ENCODE measurements at places on chromosomes 2 and 18.

GRCh38 chr2:49693961-49694360, 539.6 kb upstream of the FSHR start:
- no peak for DNase-seq

- DNase-seq: no peak
These were observed 21.7 kb upstream of the LRRTM1 start for GRCh38 chr2:80326214-80326613.

- DNase-seq: no peak
These were observed 177.9 kb upstream of the SETBP1 start for GRCh38 chr18:44502790-44503189.

GRCh38 chr2:18110222-18110621, 231.8 kb downstream of the KCNS3 start:
- no peak for DNase-seq

DNA sequence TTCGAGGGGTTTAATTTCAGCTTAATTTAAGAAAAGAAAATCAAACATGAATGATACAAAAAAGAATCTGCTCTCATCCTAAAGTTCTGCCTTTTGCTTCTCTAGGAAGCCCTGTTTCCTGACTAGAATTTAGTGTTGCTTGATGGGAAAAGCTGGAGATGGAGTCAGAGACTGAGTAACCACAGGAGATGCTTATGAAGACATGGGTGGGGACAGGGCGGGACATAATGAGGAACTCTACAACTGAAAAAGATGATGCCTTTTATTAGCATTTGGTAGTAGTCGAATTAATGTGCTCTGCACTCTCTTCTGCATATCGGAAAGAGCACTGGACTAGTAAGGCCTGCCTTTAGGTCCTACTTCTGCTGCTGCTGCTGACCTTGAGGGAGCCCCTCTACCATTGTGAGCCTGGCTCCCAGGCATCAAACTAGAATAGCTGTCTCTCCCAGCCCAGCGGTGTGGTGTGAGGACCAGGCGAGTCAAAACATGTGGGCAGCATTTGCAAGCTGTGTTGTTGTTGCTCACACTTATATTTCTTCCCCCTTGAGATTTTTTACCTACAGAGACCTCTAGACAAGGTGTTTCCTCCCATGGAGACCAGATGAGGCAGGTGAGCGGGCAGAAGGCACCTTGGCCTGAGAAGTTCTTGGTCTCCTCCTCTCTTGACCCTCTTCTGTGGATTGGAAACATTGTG, 61.5 kb downstream of the INPP4A start:
- DNase-seq: no peak

DNA sequence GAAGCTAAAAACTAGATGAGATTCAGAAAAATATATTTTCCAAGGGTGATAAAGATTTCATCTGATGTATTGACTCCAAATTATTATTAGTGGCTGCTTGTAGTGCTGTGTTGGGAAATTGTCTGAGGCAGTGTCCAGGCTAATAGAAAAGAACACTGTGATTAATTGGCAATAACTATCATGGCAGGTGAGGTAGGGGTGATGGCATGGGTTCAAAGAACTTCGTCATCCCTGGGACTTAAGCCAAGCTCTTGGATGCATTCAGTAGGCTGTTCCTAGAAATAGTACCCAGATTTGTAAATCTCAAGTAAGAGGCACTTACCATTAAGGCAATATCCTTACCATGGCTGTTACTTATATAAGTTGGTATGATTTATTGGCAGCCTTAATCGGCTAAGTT, 13.2 kb upstream of the RAPGEF4 start:
- no peak for DNase-seq

DNA sequence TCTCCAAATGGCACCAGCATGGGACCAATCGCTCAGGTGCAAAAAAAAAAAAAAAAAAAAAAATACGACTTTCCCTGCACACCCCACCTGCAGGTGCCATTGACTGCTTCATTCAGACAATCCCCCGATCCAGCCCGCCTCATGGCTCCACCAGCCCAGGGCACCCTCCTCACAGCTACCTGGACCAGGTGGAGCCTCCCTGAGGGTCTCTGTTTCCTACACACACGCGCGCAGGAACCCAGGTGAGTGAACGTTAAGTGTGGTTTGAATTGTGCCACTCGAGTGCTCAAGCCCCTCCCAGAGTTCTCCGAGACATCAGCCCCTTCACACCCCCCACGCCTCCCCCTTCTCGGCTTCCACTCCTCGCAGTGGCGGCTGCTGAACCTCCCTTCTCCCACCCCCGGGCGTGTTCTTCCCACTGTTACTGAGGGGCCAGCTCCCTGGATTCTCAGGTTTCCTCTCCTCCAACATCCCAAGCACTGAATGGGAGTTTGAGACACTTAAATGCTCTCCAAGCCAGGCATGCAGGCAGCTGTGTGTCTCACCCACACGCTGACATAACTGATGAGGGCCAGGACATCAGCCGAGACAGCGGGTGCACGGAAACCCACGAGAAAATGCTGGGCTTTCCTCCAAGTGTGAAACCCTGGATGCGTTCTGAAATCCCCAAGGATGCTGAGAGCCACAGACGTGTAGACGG, 88.8 kb upstream of the SNTG2 start:
- DNase-seq: no peak

GRCh38 chr2:150286730-150287362, 200.6 kb downstream of the RND3 start:
- DNase-seq: no peak

GRCh38 chr2:118853651-118854291, 6.3 kb upstream of the EN1 start:
- DNase-seq: no peak

GRCh38 chr18:62325806-62326645, 916 bp downstream of the TNFRSF11A start:
- no peak for DNase-seq

DNA sequence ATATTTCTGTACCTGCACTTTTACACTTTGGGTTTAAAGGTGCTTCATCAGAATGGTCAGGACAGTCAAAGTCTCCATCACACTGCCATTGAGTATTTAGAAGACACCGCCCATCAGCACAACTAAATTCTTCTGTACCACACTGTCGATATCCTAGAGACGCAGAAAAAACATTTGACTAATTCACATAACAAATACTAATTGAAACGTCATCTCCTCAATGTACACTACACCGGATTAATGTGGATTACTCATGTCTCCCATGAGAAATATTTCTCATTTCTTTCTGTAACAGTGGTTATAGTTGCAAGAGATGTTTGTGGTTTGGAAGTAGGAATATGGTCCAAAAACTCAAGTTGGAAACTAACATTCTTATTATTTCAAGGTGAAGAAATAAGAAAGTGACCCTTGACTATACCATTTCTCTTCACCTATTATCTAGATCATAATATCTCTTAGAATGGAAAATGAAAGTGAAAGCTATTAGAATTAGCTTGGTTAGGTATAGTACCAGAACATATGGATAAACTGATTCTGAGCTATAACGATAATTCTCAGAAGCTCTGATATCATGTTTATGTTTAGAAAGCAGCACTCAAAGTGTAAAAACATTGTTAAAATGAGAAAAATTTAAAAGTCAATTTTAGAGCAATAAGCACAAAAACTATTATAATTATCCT, 1627.7 kb downstream of the LRP1B start:
- DNase-seq: no peak

All from left colon (tissue), 2 donors.